ENCODE measurements at places on chromosomes 4 and X.
A peak's percentile ranks its signal among the peaks of the same experiment; 100 is the strongest.

GRCh38 chr4:57614257-57614932, 504.2 kb upstream of the IGFBP7 start:
- DNase-seq: no peak

- no peak for DNase-seq
These were observed 44.5 kb upstream of the BTC start for GRCh38 chr4:74838746-74839370.

GRCh38 chr4:10031668-10032590, 10.6 kb upstream of the SLC2A9 start:
- no peak for DNase-seq

- DNase-seq: no peak
These were observed 12.5 kb downstream of the KLHL15 start for GRCh38 chrX:24014388-24015018.

DNA sequence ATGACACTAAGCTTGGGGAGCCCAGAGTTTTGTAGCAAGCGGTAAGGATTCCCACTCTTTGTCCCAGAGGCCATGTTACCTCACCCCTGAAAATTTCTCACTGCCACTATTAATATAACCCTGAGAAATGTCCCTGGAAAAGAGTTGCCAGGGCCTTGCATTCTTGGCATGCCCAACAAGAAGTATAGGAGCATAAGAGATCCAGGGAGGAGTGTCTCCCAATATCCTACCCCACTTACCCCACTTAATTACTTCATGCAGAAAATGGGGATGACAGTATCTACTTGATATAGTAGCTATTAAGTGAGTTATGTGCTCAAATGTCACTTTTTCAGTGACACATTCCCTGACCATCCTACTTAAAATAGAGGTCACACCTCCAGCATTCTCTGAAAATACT, 120.5 kb upstream of the C1GALT1C1 start:
- no peak for DNase-seq

- no peak for DNase-seq
These were observed 473 bp upstream of the VAMP7 start for GRCh38 chrX:155880586-155881157.

- DNase-seq: no peak
These were observed 13.8 kb downstream of the BCOR start for GRCh38 chrX:40083979-40084359.

GRCh38 chr4:8913858-8914460, 42.3 kb upstream of the HMX1 start:
- DNase-seq: peak; percentile 42

DNA sequence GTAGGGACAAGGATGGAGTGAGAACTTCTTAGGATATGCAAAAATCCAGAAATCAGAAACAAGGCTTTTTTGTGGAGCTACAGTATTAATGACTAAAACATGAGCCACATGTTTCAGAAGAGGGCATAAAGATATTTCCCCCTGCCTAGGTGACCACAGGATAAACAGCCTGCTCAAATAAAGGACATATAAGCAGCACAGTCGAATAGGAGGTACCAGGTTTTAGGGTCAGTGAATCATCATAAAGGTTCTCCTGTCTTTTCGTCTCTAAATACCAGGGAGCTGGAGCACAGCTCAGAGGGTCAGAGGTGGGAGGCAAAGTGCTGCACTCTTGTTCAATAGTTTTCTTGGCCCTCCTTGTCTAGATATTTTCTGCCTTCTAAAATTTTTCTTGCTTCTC, 211.9 kb upstream of the HS3ST1 start:
- DNase-seq: no peak

- DNase-seq: peak; percentile 96
These were observed 5.4 kb downstream of the SCARB2 start for GRCh38 chr4:76208005-76208765.

DNA sequence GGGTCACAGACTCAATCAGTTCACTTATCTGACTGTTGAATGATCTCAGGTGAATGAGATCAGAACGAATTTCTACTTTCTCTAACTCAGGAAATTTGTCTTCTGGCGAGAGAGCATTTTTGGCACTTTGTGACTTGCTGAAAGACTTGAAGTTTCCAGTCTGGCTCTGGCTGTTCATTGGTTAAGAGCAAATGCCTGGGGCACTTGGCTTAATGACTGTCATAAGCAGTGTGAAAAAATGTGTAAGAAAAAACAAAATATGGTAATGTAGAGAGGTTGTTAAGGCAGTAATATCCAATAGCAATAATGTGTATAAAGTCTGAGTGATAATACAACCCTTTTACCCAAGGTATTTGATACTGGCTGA, 71.3 kb upstream of the PGRMC2 start:
- DNase-seq: no peak

- no peak for DNase-seq
These were observed 50.3 kb downstream of the MED28 start for GRCh38 chr4:17664755-17665154.

- no peak for DNase-seq
These were observed 192.9 kb upstream of the TBL1X start for GRCh38 chrX:9271789-9272525.

- DNase-seq: no peak
These were observed 43.2 kb upstream of the RBM47 start for GRCh38 chr4:40672528-40673522.

DNA sequence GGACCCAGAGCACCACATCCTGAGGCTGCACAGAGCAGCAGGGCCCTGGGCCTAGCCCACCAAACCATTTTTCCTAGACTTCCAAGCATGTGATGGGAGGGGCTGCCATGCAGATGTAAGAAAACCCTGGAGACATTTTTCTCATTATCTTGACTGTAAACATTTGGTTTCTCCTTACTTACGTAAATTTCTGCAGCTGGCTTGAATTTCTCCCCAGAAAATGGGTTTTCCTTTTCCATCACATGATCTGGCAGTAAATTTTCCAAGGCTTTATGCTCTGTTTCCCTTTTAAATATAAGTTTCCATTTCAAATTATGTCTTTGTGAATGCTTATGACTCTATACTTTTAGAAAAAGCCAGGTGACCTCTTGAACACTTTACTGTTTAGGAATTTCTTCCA, 945.9 kb upstream of the NDST4 start:
- DNase-seq: no peak

DNA sequence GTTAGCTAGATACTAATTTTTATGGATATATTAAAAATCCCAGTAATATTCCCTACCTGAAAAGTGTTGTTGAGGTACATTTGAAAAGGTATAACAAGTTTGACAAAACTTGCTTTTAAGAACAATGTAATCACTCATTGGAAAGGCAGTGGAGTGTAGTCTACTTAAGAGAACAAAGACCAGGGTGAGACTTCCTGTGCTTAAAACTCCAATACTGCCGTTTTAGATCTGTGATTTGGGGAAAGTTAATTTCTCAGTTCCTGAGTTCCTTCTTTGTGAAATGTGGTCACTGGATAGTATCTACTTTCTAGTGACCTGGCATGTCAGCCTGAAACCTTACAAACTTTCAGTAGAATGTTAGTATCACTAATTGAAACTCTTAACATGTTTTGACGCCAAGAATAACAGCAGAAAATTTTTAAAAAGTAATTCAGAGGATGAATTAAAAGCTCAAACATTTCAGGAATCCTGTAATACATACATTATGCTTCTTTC, 56.8 kb downstream of the PCDH7 start:
- DNase-seq: no peak

DNA sequence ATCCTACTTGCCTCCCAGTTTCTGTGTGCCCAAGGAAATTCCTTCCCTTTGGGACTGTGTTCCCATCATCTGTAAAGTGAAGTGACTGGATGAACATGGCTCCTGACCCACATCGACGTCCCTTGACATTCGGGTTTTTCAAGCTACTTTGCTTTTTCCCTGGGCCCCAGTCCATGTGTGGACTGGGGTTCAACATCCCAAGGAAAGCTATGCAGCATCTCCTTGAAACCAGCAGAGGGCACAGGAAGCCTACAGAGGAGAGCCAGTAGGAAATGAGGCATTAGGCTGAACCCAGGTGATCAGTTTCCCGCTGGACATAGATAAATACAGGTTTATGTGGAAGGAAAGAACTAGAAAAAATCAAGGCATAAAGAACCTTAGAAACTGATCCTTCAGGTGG, 145.1 kb upstream of the ARHGEF9 start:
- DNase-seq: no peak

- no peak for DNase-seq
These were observed 47.7 kb upstream of the ADRA2C start for GRCh38 chr4:3718462-3718861.
